ENCODE measurements at places on chromosomes 6 and 20.

- DNase-seq: peak; percentile 69
These were observed 4.1 kb upstream of the BNIP5 start for GRCh38 chr6:36340618-36341454.

DNA sequence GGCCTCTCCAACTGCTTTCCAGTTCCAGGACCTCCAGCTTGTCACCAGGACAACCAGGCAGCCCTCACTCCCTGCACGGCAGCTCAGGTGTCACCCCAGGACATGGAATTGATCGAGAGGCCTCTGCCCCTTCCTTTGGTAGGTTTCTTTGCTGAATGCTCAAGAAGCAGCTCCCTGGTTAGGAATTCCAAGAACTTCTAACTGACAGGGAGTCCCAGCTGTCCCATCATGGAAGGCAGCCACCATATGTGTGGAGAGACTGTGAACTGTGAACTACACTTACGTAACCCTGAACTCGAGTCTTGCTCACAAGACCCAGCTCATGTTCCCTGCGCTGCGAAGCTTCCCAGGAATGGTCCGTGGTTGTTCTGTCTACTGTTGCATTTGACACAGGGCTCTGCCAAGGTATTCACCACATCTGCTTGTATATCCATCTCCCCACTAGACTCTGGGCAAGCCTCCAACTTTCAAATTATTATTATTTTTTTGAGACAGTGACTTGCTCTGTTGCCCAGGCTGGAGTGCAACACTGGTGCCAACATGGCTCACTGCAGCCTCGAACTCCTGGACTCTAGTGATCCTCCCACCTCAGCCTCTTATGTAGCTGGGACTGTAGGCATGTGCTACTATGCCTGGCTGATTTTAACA, 35.7 kb downstream of the MGME1 start:
- DNase-seq: no peak

DNA sequence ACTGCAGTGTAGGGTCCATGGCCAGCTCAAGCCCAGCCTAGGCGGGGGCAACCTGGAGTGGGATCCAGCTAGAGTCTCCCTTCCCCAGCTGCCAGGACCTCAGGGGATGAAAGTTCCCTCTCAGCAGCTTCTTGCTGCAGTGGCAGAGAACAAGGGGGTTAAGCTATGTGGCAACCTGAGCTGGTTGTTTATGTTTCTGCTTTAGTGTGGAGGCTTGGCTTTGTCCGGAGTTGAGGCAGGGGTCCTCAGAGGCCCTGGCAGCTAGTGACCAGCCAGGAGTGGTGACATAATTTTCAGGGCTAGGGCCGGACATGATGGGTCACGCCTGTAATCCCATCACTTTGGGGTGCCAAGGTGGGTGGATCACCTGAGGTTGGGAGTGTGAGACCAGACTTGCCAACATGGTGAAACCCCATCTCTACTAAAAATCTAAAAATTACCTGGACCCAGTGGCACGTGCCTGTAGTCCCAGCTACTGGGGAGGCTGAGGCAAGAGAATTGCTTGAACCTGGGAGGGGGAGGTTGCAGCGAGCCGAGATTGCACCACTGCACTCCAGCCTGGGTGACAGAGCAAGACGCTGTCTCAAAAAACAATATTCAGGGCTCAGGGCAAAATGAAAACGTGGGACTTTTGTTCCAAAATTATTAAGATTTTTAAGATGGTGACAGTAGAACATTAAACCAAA, 8.5 kb upstream of the PCIF1 start:
- DNase-seq: no peak

GRCh38 chr6:4979426-4979825, 24.4 kb downstream of the RPP40 start:
- no peak for DNase-seq

GRCh38 chr6:38207375-38207774, 387.8 kb downstream of the ZFAND3 start:
- DNase-seq: no peak

GRCh38 chr6:39047434-39048327, 900 bp upstream of the GLP1R start:
- no peak for DNase-seq

- no peak for DNase-seq
These were observed 43.8 kb downstream of the BMP6 start for GRCh38 chr6:7769702-7770101.

DNA sequence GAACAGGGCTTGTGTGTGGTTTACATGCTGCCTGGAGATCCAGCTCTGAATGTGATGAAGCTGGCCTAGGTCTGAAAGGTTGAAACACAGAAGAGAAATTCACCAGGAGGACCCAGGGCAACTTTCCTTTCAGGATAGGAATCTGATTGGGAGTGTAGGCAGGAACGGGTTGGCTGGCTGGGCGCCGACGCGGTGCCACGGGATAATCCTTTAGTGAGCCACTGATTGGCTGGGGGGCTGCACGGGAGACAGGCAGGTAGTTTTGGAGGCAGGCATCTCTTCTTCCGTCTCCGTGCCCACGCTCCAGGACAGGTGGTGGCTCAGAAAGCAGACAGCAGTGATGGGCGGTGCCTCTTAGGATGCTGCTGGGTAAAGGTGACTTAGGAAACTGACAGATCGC, 294.6 kb downstream of the CDH4 start:
- no peak for DNase-seq

DNA sequence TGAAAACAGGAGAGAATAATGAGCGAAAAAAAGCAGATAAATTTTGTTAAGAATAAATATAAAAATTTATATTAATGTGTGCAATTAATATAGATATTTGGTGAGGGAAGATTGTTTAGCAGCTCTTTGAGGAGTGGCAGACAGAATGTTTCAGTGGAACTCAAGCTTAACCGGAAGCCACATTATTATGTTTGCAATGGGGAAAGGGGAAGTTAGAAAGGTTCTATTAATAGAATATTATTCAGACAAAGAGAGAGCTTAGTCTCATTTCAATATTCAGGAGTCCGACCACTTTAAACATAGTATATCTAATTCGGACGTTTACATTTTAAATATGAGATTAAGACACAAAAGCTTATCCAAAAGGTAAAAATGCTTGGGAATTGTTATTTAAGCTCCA, 81.6 kb upstream of the KHDRBS2 start:
- no peak for DNase-seq

DNA sequence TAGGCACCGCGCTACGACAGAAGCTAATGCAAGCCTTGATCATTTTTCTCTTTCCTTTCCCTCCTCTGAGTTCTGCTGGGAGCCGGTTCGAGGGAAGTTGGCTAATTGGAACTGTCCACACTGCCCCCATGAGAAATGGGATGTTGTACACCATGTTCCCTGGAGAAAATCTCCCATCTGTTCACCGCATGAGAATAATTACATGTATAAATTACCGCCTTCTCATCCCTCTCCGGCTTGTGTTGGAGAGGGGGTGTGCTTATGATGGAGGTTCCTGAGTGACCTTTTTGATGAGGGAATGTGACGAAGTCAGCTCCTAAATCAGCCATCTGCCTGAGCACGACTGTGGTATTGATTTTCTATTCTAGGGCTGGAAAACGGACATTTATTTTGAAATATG, 320.2 kb upstream of the SULF2 start:
- no peak for DNase-seq

DNA sequence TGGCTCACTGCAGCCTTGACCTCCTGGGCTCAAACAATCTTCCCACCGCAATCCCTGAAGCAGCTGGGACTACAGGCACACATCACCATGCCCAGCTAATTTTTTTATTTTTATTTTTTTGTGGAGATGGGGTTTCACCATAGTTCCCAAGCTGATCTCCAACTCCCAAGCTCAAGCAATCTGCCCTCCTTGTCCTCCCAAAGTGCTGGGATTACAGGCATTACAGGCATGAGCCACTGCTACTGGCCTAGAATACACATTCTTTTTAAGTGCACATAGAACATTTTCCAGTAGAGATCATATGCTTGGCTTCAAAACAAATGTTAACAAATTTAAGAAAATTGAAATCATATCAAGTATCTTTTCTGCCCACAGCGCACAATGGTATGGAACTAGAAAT, 176.8 kb upstream of the MARCKS start:
- no peak for DNase-seq

GRCh38 chr6:23454080-23454976, 671.7 kb upstream of the NRSN1 start:
- no peak for DNase-seq

DNA sequence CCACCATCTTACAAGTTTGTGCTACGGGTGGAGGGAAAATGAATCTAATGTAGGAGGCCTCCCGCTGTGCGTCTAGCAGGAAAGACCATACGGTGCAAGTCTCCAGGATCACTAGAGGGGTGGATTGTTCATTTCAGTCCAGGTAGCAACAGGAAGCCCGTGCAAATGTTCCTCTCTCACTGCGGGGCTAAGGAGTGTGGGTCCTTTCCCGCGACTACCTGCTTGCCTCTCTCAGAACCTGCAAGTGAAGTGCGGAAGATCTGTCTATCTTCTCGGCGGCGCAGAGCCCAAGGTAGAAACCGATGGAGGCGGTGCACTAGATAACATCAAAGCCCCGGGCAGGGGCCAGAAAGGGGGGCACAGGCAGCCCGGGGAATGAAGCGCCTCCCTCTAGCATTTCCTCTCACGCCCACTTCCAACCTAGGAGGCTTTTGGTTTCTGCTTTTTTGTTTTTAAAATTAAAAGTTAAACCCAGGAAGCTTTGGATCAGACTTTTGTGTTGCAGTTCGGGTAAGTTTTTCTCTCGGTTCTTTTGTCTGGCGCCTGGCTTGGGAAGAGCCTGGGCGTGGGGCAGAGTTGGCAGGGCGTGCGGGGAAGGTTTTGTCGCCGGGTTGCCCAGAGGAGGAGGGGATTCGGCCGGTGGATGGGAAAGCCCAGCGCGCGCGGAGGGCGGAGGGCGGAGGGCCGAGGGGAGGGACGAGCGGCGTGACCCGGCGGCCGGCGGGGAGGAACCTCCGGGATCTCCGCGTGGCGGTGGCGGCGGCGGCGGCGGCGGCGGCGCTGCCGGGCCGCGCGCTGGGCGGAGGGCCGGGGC, 3.5 kb upstream of the HIVEP1 start:
- DNase-seq: peak; percentile 85

GRCh38 chr6:131909408-131910218, 41.6 kb downstream of the CCN2 start:
- peak; percentile 58 for DNase-seq

- no peak for DNase-seq
These were observed 11.4 kb downstream of the ID4 start for GRCh38 chr6:19848465-19849029.

- DNase-seq: no peak
These were observed 2.6 kb downstream of the COL19A1 start for GRCh38 chr6:69868961-69869360.

GRCh38 chr6:145498425-145498824, 236.9 kb downstream of the EPM2A start:
- no peak for DNase-seq

DNA sequence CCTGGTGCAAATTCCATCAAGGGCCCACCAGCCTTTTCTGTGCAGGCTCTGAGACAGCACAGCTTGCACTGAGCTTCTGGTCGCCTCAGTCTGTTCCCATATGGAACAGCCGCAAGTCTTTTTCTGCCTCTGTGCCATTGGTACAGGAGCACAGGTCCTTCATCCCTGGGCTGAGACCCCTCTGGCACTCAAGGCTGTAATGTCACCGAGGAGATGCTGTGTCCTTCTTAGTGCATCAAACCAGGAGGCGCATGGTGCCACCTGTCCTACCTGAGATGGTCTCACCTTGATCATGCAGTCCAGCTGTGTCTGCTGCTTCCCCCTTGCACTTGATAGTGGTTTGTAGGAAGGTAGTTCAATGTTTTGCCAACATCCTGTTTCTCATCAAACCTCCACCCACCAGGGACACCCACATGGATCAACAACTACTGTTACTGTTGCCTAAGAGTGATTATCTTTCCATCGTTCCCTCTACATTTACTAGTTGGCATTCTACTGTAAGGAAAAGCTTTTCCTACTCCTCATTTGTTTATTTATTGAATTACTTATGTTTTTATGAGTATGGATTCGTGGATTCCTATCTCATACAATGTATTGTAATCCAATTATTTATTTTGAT, 29.0 kb downstream of the FAM50B start:
- DNase-seq: no peak

GRCh38 chr20:64100566-64100888, 6.8 kb downstream of the NPBWR2 start:
- no peak for DNase-seq

GRCh38 chr6:31293343-31293742, 21.5 kb upstream of the HLA-C start:
- DNase-seq: no peak

DNA sequence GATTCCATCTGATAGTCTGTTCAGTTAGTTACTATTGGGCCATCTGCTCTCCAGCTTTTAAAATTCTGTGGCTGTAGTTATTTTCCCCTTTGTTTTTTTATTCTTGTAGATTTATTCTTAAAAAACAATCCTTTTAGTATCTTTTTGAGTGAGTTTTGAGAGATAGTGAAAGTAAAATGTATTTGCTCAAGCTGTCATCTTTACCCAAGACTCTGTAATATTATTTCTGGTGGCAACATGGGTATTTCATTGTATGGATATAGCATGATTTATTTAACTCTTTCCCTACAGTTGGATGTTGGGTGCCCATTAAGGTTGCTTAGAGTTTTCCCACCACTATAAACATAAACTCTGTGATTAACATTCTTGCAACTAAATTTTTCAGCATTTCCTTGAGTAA, 24.6 kb downstream of the STK4 start:
- no peak for DNase-seq

- no peak for DNase-seq
These were observed 2.7 kb upstream of the RHAG start for GRCh38 chr6:49639177-49639817.
